CD4-positive, alpha-beta T cell treated with Interleukin-4 for 4 hours (primary cell): ENCODE measurements at places on chromosomes 5 and 9.

DNA sequence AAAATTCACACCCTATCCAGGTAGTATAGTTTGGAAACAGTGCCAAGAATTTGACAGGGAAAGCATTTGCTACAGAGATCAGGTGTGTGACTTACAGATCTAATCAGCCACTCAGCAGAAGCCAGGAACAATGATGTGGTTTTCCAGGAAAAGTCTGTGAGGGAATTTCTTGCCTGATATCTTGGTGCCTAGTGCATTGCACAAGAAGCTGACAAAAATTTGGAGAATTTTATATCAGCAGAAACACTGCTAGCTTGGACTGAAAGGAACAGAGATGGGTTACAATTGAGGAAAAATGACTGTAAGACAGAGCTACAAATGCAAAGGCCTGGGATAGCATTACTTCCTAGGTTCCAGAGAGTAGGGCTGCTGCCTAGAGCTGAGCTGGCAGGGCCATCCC, 658.1 kb upstream of the CHD1 start:
- DNase-seq = no peak

DNA sequence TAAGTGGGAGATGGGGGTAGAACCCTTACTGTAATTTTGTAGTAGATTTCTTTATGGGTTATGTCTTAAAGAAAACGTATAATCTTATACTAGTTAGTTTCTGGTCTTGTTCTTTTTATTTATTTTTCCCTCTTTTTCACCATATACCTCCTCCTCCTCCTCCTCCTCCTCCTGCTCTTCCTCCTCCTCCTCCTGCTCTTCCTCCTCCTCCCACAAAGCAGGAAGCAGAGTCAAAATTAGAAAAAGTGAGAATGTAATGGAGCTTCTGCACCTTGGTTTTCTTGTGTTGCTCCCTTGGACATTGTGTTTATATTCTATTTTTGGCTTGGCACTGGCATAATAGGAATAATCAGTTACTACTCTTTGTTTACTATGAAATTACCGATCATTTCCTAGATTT, 4.5 kb downstream of the MACIR start:
- DNase-seq = no peak

DNA sequence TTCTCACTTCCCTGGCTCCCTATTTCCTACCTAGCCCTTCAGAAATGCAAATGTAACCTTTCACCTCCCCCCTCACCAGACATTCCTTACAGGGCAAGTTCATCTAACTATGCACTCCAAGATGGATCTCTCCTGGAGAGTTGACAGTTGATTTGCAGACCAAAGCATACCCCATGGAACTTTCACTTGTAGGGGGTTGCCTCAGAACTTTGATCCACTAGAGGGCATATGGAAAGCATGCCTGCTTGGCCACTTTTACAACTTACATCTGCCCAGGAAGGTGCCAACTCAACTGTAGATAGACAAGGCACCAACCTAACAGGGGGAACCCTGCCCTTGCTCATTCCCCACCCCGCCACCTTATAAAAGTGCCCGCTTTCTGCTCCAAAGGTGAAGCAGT, 187.8 kb downstream of the NXNL2 start:
- no peak for DNase-seq

DNA sequence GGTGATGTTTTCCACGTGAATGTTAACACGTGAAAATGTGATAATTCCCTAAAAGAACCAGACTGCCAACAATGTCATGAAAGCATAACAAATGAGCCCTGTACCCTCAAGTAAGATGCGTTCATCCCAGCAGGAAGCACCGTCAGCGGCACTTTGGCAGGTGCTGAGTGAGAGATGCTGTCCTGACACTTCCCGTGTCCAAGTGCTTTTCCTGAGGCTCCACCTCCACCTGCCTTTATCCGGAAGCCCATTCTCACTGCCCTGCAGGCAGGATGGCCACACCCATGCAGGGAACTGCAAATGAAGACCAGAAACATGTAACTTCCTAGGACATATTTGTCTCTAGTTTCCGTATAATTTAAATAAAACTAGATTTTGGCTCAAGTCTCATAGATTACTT, 238.0 kb upstream of the IRX2 start:
- no peak for DNase-seq

DNA sequence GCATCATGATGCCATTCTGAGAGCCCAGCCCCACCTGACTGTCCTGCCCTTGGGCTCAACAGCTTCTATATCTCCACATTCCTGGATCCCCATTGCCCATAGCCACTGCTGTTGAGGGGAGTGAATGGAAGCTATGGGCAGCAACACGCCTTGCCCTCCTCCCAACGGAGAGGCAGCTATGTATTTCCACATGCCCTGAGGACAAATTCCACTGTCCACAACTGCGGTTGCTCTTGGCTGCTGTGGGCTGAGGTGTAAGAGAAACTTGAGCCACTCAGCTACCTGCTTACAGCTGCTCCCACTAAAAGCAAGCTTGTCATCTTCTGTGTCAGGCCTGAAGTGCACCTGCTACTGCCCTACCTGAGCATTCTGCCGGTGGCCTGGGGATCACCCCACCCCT, 222.9 kb downstream of the PSAT1 start:
- no peak for DNase-seq

- no peak for DNase-seq
Observed at GRCh38 chr9:110029429-110029955, 178.5 kb downstream of the C9orf152 start.

- no peak for DNase-seq
Observed at GRCh38 chr9:115606838-115607237, 488.9 kb upstream of the TNC start.

DNA sequence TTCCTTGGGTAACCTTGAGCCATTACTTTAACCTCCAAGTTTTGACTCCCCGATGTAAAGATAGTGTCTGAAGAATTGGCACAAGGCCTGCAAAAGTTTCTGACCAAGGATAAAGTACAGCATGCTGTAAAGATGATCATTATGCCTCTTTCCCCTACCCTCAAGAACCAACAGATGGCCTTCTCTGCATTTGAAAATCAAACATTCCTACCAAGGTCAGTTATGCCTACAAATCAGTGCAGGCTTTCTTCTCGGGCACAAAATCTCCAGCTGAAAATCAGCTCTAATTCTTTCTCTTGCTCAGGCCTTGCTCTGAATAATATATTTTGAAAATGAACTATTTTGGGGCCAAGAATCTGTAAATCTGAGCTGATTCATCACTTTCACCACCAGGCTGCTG, 59.7 kb downstream of the PPP2R2B start:
- no peak for DNase-seq

DNA sequence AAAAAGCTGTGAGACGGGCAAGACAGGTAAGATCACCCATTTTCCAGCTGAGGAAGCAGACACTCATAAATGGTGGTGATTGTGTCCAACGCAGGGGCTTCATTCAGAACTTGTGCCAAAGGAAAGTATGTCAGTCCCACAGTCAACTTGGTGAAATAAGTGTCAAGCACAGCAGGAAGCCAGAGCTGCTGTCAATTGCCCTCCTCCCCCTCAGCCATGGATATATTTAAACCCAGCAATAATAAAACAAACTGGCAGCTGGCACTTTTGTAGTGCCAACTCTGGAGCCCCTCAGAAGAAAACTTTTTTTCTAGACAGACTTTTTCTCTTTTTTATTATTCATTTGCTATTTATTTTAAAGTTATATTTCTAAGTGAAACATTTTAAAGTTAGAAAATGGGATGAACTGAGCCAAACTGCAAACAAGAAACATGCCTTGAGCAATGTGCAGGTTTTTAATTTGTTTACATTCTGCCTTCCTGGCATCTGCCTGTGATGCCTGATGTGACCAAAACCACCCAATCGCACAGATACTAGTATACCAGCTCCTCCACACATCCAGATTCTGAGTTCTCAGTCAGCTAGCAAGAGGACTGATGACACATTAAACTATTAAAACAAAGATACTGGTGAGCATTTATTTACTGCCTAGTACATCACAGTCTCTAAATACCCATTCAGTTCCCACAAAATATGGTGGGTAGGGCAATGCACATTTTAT, 17.0 kb downstream of the DMAC1 start:
- no peak for DNase-seq

DNA sequence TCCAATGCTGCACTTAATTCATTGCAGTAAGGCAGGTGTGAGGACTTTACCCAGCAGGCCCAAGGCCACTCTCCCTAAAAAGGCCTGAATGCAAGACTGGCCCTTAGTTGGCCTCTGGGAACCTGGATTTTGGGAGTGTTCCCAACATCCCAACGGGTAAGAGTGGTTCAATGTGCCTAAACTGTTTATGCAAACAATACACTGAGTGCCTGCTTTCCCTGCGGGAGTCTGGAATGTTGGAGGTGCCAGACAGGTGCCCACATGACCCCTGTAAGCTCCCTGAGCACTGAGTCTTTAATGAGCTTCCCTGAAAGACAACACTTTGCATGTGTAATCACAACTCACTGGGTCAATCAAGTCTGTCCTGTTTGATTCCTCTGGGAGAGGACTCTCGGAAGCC, 37.4 kb downstream of the NSUN2 start:
- DNase-seq = no peak

DNA sequence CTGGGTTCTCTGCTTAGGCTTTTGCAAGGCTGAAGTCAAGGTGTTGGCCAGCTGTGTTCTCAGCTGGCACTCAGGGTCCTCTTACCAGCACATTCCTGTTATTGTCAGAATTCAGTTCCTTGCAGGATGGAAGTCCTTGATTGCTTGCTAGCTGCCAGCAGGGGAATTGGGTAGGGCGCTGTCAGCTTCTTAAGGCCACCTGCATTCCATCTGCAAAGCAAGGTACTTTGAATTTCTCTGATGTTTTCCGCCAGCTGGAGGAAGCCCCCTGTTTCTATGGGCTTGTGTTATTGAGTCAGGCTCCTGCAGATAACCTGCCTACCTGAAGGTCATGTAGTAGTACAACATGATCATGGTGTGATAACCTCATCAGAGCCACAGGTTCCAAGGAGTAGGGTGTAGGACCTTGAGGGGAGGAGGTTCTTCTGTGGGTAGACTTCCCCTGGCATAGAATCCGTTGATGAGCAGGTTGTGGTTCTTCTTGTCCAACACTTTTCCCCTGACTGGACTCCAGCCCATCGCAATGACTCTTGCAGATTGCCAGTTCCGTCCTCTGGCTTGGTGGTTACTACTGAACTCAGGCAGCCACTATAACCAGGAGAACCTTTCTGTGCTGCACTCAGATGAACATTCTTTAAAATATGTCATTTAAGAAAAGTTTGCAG, 6.8 kb downstream of the TENT4A start:
- DNase-seq = no peak

GRCh38 chr5:72093824-72094223, 13.5 kb upstream of the MAP1B start:
- no peak for DNase-seq

GRCh38 chr9:111957856-111958631, 61.4 kb downstream of the UGCG start:
- peak; percentile 33 for DNase-seq

- no peak for DNase-seq
Observed at GRCh38 chr9:20788526-20789451, 104.7 kb downstream of the FOCAD start.

DNA sequence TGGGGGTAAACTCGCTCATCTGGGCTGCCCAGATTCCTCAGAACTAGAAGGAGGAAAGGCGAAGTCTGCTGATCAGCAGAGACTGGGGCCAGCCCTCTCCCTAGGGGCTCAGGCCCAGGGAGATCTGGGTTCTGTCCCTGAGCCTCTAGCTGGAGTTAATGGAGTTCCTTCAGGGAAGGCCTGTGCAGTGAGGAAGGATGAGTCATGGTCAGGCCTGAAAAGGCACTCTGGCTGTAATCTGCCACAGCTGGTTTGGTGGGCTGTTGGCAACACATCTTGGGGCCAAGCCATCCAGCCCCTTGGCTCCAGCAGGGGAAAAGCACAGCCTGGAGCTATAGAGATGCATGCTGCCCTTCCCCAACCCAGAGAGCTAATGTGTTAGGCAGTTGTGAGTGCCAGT, 459.6 kb downstream of the PRELID2 start:
- no peak for DNase-seq

DNA sequence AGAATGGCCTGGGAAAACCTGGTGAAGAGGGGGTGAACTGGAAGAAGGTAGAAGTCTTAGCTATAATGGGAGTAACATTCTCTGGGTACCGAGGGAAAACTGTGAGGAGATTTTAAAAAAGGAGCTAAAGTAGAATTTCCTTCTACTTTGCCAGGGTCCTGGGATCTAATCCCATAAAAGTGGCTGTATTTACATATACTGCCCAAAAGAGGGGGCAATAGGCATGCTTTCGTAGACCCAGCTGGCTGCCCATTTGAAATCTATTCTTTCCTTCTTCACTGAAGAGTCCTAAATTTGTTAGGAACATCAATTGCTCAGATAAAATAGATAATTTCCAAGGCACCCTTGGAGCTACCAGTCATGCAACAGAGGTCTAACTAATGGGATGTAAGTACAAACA, 159.2 kb downstream of the CDC42SE2 start:
- DNase-seq = no peak
